ENCODE measurements at places on chromosomes 5 and 9.

- no peak for DNase-seq
These were observed 10.0 kb upstream of the CRB2 start for GRCh38 chr9:123346026-123346425.

- no peak for DNase-seq
These were observed 3.2 kb downstream of the FAT2 start for GRCh38 chr5:151587796-151588555.

GRCh38 chr5:151083081-151083676 is 2.3 kb upstream of the TNIP1 start:
- no peak for DNase-seq

GRCh38 chr9:76680716-76681425 is 83.4 kb upstream of the PCA3 start:
- no peak for DNase-seq

- no peak for DNase-seq
These were observed 391.9 kb upstream of the WWC1 start for GRCh38 chr5:167899490-167900070.

DNA sequence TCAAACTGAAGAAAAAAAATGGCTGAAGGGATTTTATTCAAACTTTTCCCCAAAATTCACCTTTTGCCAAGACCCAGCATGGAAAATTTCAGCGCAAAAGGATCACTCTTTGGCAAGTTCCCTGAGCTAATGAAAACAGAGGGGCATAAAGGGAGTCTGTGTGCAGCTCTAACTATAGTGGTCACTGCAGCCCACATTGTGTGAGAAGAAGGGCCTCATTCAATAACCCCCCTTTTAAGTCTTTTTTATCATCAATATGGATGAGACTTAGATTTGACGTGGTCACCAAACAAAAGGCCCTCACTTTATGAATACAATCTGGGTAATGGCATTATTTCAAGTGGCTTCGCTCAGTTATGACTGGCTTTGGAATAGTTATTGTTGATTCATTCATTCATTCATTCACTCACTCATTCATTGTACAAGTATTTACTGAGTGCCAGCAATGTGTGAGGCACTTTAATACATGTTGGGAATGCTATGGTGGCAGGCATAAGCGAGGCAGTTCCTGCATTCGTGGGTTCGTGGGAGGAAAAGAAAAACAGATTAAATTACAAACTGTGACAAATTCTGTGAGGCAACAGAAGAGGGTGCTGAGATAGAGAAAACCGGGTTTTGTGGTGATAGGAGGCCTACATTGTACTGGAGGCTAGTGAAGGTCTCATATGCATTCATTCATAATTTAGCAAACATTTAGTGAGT is 145.7 kb upstream of the KLF4 start:
- DNase-seq, result peak; percentile 63

DNA sequence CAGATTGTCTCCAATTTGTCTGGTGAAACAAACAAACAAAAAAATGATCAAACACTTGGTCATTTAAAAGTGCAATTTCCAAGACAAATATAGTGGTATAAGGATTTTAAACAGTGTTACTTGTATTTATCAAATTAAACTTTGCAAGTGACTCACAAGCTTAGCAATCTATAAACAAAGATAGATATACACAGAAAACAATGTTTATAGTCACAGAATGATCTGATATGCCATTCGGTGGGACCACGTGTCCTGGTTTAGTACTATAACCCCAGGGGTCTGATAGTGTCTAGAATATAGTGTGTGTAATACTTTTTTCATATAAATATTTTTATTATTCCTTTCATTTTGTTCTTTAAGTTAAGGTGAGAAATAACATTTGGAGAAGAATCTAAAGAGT is 91.3 kb downstream of the DPYSL3 start:
- DNase-seq, result no peak

GRCh38 chr9:68979538-68980314 is 34.2 kb downstream of the PRKACG start:
- DNase-seq, result no peak
